ENCODE measurements at places on chromosomes 2 and 18. TPM values are rescaled to one million over a fixed set of nuclear protein-coding genes. Genes with fewer than 3 reads are reported as not detected.

Gene CAB39
- 60.7 TPM for total RNA-seq

Gene RASGRP3
- total RNA-seq = 0.44 TPM

Gene UGT1A6
- total RNA-seq = 1.6 TPM

Gene TTC32
- total RNA-seq = 10.7 TPM

Gene CACNB4
- 0.07 TPM for total RNA-seq

Gene NDUFAF7
- 16.0 TPM for total RNA-seq

Gene MAPK4
- 0.14 TPM for total RNA-seq

Gene ACP1
- 183 TPM for total RNA-seq

Gene RFX8
- total RNA-seq = not detected

Gene SLC23A3
- total RNA-seq = 0.46 TPM

Gene GALNT13
- 10.7 TPM for total RNA-seq

Gene KATNAL2
- 1.4 TPM for total RNA-seq

Gene RFTN2
- total RNA-seq = not detected

Gene SERPINB5
- total RNA-seq = not detected

Gene EFHD1
- 1.8 TPM for total RNA-seq

Gene ARHGAP15
- total RNA-seq = not detected

Gene PEX13
- total RNA-seq = 18.2 TPM

Gene OTOS
- not detected for total RNA-seq

Gene SPATA3
- not detected for total RNA-seq

Gene SEPTIN10
- total RNA-seq = 52.8 TPM

Gene DSC1
- total RNA-seq = not detected

Gene CMPK2
- 1.3 TPM for total RNA-seq

Gene POTEF
- total RNA-seq = not detected

Gene PSMA8
- total RNA-seq = not detected

Gene PTH2R
- total RNA-seq = not detected

Gene GALNT3
- 0.11 TPM for total RNA-seq

Gene MSTN
- not detected for total RNA-seq

Gene RAB27B
- total RNA-seq = 11.7 TPM

Gene SLC9A2
- total RNA-seq = 3.4 TPM

Gene DUSP2
- 0.53 TPM for total RNA-seq

Gene FIGLA
- not detected for total RNA-seq

Gene SERPINB13
- not detected for total RNA-seq

Gene PLCD4
- 0.90 TPM for total RNA-seq

Gene SH3BP4
- 36.3 TPM for total RNA-seq

Gene LINC00305
- total RNA-seq = not detected

Gene IER3IP1
- 17.5 TPM for total RNA-seq

Measured in A549 treated with ZK216348 at 1 μM for 4 hours (cell line).